Uterus (tissue), 4 donors: ENCODE measurements at places on chromosomes 5 and 9. TPM values are rescaled to one million over a fixed set of nuclear protein-coding genes. Genes with fewer than 3 reads are reported as not detected.

DNA sequence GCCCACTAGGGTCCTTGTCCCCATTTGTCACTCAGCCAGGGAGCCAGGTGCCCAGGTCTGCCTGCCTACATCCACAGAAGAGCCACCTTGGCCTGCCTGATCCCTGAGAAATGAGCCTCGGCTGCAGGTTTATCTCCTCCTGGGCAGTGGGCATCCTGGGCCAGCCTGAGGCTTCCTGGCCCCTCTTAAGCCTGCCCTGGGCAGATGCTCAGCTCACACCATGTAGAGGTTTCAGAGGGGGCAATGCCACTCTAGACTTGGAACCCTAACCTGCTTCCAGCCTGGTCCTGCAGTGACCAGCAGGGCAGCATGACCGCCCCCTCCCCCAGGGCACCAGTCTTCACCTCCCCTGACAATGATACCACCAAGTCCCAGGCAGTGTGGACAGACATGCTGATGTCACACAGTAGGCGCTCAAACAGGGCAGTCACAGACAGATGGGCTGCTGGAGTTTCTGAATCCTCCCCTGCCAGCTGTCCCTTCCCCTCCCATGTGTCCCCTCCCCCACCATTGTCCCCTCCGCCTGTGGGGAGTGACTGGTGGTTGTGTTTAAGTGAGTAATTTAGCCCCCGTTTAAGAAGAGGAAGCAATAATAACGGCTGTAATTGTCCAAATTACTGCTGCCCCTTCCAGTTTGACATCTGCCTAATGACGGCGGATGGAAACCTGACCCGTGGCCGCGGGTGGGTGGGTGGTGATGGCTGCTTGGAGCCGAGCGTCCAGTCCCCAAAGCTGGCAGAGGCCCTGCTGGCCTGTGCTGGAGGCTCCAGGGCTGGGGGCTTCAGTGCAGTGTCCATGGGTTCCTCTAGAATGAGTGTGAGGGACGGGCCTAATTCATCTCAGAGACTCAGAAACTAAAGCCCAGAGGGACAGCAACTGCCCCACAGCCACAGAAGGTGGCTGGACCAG is 147.7 kb downstream of the BARX1 start:
- DNase-seq, result no peak
- no peak overlapping the region for H3K27ac ChIP-seq
- H3K27me3 ChIP-seq, result no peaks in the 10 kb centered on the region
- H3K4me3 ChIP-seq, result no peak overlapping the region
- no peaks in the 10 kb centered on the region for H3K36me3 ChIP-seq
- no peaks in the 10 kb centered on the region for H3K4me1 ChIP-seq

DNA sequence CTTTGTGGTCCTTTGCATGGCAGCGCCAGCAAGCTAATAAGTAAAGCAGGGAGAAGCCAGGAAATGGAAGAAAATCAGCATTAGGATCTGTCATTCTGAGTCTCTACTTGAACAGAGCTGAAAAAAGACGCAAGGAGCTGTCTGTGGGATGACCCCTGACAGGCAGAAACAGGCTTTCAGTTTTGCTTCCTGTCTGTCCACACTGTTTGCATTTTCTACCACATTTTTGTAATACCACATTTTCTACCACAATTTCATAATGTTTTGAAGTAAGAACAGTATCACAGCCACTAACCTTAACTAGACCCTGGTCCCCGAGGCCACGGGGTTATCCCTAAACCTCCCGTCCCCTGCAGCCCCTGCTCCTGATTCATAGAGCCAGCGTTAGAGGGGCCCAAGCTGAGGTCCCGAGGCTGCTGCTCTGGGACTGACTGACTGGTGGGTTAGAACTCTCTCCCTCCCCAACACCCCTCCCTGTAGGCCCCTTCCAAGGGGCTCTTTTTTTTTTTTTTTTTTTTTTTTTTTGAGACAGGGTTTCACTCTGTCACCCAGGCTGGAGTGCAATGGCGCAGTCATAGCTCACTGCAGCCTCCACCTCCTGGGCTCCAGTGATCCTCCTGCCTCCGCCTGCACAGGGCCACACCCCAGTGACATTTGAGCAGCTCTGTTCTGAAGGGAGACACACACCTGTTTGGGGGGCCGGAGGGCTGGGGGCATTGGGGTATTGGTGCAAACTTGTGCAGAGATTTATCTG is 4.0 kb upstream of the CLIC3 start:
- no peak overlapping the region for H3K27ac ChIP-seq
- no peaks in the 10 kb centered on the region for H3K27me3 ChIP-seq
- H3K4me3 ChIP-seq, result no peak overlapping the region
- no peaks in the 10 kb centered on the region for H3K4me1 ChIP-seq
- DNase-seq, result no peak
- H3K36me3 ChIP-seq, result no peaks in the 10 kb centered on the region

- H3K27me3 ChIP-seq, result no peaks in the 10 kb centered on the region
- no peak overlapping the region for H3K4me3 ChIP-seq
- no peak for DNase-seq
- H3K27ac ChIP-seq, result no peak overlapping the region
Measured at GRCh38 chr5:121688781-121689180, 162.9 kb upstream of the FTMT start.

GRCh38 chr9:108273988-108274387 is 581.8 kb downstream of the ACTL7B start:
- H3K27me3 ChIP-seq, result no peaks in the 10 kb centered on the region
- H3K4me3 ChIP-seq, result no peak overlapping the region
- H3K4me1 ChIP-seq, result no peaks in the 10 kb centered on the region
- H3K36me3 ChIP-seq, result no peaks in the 10 kb centered on the region
- H3K27ac ChIP-seq, result no peak overlapping the region

- no peaks in the 10 kb centered on the region for H3K4me1 ChIP-seq
- no peaks in the 10 kb centered on the region for H3K36me3 ChIP-seq
- H3K4me3 ChIP-seq, result no peak overlapping the region
Measured at GRCh38 chr5:94746731-94747124, 128.3 kb downstream of the SLF1 start.

DNA sequence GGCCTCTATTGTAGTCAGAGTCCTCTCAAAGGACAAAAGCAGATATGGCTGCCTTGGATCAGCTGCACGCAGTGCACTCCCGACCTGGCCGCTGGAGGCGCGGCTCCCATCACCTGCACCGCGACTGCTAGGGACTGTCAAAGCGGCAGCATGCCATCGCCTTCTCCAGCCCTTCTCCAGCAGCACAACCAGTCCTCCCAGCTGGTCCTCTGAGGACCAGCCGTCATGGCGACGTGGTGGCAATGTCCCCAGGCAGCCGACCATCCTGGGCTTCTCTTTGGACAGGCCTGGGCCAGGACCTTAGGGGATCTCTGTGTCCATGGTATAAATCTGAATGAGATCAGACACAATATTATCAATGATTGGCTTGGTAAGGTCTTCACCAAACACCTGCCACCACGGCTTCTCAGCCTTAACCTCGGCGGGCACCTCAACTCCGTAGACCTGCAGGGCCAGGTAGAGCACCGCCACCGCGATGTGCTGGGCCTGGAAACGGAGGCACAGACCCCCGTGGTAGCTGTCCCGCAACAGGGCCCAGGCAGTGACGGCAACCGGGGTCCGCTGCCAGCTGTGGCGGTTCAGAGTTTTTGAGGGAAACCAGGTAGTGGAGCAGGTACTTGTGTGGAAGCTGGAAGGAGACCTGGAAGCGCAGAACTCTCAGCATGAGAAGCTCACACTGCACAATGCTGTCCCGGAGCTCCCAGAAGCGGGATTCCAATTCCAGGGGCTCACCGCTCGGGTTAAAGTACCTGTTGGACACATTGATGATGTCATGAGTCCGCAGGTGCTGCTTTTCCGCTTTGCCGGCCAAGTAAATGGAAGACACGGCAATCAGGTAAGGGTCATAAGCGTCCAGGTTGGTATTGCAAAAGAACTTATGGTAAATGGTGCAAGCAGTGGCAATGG is 8.5 kb downstream of the DUSP1 start:
- no peaks in the 10 kb centered on the region for H3K36me3 ChIP-seq
- H3K27ac ChIP-seq, result no peak overlapping the region
- H3K27me3 ChIP-seq, result no peaks in the 10 kb centered on the region
- DNase-seq, result no peak

DNA sequence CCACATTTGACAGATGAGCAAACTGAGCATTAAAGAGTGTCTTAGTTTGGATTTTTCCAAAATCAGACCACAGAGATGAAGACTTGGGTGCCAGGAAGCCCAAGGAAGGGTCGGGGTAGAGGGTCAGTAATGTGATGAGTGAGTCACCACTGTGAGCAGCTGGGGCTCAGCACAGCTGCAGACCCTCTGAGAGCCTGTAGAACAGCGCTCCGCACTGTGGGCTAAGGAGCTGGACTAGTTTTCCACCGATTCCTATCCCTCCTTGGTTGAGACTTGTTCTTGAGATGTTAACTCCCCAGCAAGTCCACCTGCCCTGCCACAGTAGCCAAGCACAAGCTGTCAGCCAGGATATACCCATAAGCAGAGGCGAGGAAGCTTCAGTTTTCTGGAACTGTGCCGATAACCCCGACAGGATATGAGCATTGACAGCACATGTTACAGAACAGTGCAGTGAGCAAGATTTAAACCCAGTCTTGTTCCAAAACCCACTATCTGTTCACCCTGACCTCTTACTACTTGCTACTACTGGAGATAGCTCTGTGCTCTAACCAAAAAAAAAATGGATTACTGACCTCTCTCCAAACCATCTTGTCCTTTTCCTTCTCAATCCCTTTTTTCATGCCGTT is 31.8 kb downstream of the EGFLAM start:
- no peak overlapping the region for H3K4me3 ChIP-seq
- H3K36me3 ChIP-seq, result no peaks in the 10 kb centered on the region
- no peak for DNase-seq
- H3K27ac ChIP-seq, result no peak overlapping the region

- no peak overlapping the region for H3K4me3 ChIP-seq
- H3K27me3 ChIP-seq, result no peaks in the 10 kb centered on the region
- H3K4me1 ChIP-seq, result no peaks in the 10 kb centered on the region
Measured at GRCh38 chr9:70217029-70217428, 41.7 kb upstream of the SMC5 start.

- no peak overlapping the region for H3K27ac ChIP-seq
- H3K27me3 ChIP-seq, result no peaks in the 10 kb centered on the region
- no peaks in the 10 kb centered on the region for H3K4me1 ChIP-seq
Measured at GRCh38 chr5:171839112-171839511, 53.5 kb downstream of the SMIM23 start.

Gene BARX1
- total RNA-seq, result 0.28 TPM

Gene APBA1
- 3.6 TPM for total RNA-seq

Gene NEK6
- 36.2 TPM for total RNA-seq

Gene PCDHA9
- total RNA-seq, result 0.59 TPM

Gene PGM5
- 275 TPM for total RNA-seq

Gene SLC6A18
- total RNA-seq, result not detected

Gene TAF11L9
- not detected for total RNA-seq
